ENCODE measurements at places on chromosomes 12 and 14. TPM values are rescaled to one million over a fixed set of nuclear protein-coding genes. Genes with fewer than 3 reads are reported as not detected.
A peak's percentile ranks its signal among the peaks of the same experiment; 100 is the strongest.

Gene SLC7A8
- 1.6 TPM for total RNA-seq

- no peak for DNase-seq
Observed at GRCh38 chr12:47832263-47832933, 12.7 kb upstream of the HDAC7 start.

DNA sequence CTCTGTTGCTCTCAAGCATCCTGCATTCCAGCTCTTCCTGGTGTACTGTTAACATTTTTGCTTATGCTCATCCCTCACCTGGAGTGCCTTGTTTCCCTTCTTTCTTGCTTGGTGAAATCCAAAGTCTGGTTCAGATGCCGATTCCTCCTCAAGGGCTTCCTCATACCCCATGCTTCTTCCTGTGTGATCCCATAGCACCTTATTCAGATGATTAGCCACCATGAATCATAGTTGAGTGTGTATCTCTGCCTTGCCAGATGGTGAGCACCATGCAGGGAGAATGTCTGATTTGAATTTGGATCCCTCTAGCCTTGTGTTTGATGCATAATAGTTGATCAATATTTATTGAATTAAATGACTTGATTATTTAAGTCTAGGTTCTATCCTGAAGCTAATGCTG is 39.4 kb upstream of the ANO4 start:
- no peak for DNase-seq

Gene PLCZ1
- not detected for total RNA-seq

DNA sequence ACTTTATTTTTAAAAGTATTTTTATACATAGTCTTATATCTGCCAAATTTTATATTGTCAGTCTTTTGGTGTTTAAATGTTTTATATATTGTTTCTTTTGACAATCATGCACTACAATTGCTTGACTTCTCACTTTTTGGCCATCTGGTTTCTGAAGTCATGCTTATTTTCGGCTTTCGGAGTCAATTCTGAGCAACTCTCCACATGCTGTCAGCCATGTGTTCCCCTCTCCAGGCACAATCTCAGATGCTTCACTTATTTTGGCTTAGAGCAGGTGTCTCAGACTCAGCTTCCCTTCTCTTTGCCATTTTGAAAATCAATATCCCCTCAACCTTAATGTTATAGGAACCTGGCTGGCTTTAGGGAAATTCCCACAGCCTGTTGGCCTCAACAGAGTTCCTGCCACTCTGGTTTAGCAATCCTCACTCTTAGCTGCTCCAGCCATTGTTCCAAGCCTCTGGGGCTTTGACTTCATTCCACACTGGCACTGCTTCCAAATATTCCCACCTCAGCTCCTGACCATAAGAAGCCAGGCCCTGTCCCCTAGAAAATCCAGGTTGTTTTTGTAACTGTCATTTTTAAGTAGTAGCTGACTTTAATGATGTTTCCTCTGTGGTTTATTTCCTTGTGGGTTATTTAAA is 125.5 kb upstream of the FAR2 start:
- peak; percentile 1 for DNase-seq

GRCh38 chr14:84144166-84144565 is 1385.8 kb upstream of the FLRT2 start:
- no peak for DNase-seq

DNA sequence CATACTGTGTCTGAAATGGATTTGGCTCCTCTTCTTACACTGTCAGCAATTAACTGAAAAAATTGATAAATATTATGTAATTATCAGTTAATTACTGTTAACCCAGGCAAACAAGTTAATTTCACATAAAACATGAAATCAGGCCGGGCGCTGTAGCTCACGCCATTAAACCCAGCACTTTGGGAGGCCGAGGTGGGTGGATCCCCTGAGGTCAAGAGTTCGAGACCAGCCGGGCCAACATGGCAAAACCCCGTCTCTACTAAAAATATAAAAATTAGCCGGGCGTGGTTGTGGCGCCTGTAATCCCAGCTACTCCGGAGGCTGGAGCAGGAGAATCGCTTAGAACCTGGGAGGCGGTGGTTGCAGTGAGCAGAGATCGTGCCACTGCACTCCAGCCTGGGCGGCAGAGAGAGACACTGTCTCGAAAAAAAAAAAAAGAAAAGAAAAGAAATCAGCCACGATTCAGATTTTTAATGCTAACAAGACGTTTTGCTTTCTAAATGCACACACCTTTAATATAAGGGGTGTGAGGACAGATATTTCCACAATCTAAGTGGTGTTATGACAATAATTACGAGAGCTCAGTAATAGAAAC is 473 bp upstream of the TMEM19 start:
- DNase-seq: no peak

Gene DPF3
- 6.5 TPM for total RNA-seq

Gene EXOC3L4
- not detected for total RNA-seq

Gene TAS2R10
- total RNA-seq: 0.68 TPM

Gene GSC
- total RNA-seq: not detected

Gene PLEKHH1
- total RNA-seq: 2.6 TPM

- no peak for DNase-seq
Observed at GRCh38 chr12:124448241-124448954, 119.0 kb downstream of the NCOR2 start.

- DNase-seq: no peak
Observed at GRCh38 chr12:121990692-121991603, 30.7 kb upstream of the BCL7A start.

Gene MAX
- total RNA-seq: 28.2 TPM

GRCh38 chr12:132417741-132418140 is 72.2 kb upstream of the FBRSL1 start:
- DNase-seq: no peak

GRCh38 chr14:61188196-61188595 is 92.9 kb downstream of the TMEM30B start:
- peak; percentile 51 for DNase-seq

Gene KLRB1
- not detected for total RNA-seq

Gene MGP
- 7.9 TPM for total RNA-seq

Gene SMCO3
- total RNA-seq: not detected
